ENCODE measurements at places on chromosomes 11 and 22. TPM values are rescaled to one million over a fixed set of nuclear protein-coding genes. Genes with fewer than 3 reads are reported as not detected.

Gene PGGHG
- 52.6 TPM for polyA plus RNA-seq

Gene INS
- not detected for polyA plus RNA-seq

Gene ALKBH8
- 10.9 TPM for polyA plus RNA-seq

GRCh38 chr11:23502826-23503225 is 642.6 kb upstream of the CCDC179 start:
- no peak for DNase-seq

DNA sequence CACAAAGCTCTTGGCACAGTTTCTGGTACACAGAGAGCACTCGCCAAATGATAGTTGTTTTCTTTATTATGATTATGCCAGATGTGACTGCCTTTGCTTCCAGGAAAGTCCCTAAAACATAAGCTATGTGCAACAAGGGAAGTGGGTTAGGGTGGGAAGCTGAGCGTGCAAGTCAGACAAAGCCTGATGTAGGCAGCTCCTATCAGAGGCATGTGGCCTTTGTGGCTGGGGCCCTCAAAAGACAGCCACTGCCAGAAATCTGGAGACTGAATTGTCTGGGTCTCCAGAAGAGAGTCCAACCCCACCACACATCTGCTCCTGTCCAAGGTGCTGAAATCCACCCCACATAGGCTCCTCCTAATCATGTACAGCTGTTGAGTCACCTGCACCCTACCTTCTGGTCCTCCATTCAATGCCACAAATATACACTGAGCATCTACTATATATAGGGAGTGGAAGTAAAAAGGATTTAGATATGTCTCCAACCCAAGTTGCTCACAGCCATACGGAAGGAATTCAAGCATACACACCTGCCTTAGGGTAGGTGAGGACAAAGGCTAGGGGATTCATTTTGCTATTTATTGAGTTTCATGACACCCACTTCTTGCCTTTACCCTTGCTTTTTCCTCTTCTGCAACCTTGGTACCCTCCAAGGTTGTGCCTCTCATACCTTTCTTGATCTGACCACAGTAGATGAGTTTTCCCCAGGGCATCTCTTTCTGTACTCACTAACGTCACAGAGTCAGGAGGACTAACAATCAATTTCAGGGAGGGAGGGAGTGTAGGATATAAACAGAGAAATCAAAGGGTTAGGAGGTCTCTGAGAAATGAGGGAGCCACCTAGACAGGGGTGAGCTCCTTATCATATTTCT is 12.4 kb downstream of the SEC14L3 start:
- DNase-seq: no peak

Gene TRIM49
- polyA plus RNA-seq: not detected

Gene OR2AG1
- polyA plus RNA-seq: 0.09 TPM

- no peak for DNase-seq
Observed at GRCh38 chr11:94583866-94584500, 16.8 kb downstream of the PIWIL4 start.

Gene PRRG4
- 4.9 TPM for polyA plus RNA-seq

DNA sequence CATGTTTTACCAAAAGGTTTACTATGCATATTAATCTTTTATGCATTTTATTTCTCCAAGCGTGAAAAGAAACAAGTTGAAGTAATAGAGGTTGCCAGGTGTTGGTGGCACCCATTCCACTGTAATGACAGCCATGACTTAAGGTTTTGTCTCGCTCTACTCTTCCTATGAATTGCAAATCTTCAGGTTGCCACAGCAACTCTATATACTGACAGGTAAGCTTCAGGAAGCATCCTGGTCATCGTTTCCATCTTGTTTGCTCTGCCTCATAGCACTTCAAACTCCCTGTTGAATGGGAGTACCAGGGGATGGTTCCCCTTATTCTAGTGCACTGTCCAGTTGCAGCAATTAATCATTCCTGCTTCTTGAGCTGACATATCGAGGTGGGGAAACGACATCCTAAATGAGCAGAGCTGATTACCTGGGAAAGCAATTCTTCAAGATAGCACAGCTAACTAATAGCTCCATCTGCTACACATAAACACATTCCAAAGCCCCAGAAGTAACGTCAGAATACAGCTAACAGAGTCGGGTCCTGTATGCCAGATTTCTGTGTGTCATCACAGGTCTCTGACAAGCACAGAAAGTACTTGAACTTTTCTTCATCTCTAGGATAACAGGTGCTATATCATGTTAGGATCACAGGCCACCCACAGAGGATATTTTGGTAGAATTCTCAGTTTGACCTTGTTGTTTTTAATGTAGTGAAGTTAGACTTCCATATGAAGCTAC is 80.3 kb downstream of the CADM1 start:
- DNase-seq: no peak

Gene SLC29A2
- polyA plus RNA-seq: 24.8 TPM

Gene CRYBB2
- not detected for polyA plus RNA-seq

Gene TEX54
- polyA plus RNA-seq: 0.42 TPM

Gene XPNPEP3
- polyA plus RNA-seq: 17.6 TPM

GRCh38 chr11:72716788-72717435 is 35.3 kb downstream of the ARAP1 start:
- DNase-seq: no peak
